ENCODE measurements at places on chromosomes 7 and 10. TPM values are rescaled to one million over a fixed set of nuclear protein-coding genes. Genes with fewer than 3 reads are reported as not detected.

Gene ARMC10
- 21.0 TPM for total RNA-seq

Gene SHTN1
- 7.9 TPM for total RNA-seq

Gene IQCE
- 10.6 TPM for total RNA-seq

Gene TMEM270
- total RNA-seq, result not detected

Gene CALCR
- total RNA-seq, result 0.28 TPM

Gene GNG11
- 14.7 TPM for total RNA-seq

Gene INMT
- 87.9 TPM for total RNA-seq

Gene DPYSL4
- 6.8 TPM for total RNA-seq

Gene ELFN1
- 13.6 TPM for total RNA-seq

Gene SVOPL
- not detected for total RNA-seq

Gene GNAI1
- total RNA-seq, result 10.0 TPM

Gene PRPS1L1
- total RNA-seq, result not detected

Gene CLIP2
- 9.1 TPM for total RNA-seq

Gene CFAP70
- total RNA-seq, result 1.8 TPM

Gene UNCX
- total RNA-seq, result not detected

Gene SPDYE9
- total RNA-seq, result not detected

Gene PLAC9
- 63.9 TPM for total RNA-seq

Gene AGBL3
- 1.8 TPM for total RNA-seq

Gene EN2
- not detected for total RNA-seq

Gene ADIRF
- 122 TPM for total RNA-seq

Data from right cardiac atrium (tissue), 5 donors.